ENCODE measurements at places on chromosomes 5 and 9.

- DNase-seq = no peak
Measured at GRCh38 chr5:133117166-133117911, 65.5 kb downstream of the HSPA4 start.

GRCh38 chr5:176447591-176447977, 601 bp upstream of the FAF2 start:
- DNase-seq = peak; percentile 36

- no peak for DNase-seq
Measured at GRCh38 chr9:92438900-92439526, 14.7 kb upstream of the OMD start.

DNA sequence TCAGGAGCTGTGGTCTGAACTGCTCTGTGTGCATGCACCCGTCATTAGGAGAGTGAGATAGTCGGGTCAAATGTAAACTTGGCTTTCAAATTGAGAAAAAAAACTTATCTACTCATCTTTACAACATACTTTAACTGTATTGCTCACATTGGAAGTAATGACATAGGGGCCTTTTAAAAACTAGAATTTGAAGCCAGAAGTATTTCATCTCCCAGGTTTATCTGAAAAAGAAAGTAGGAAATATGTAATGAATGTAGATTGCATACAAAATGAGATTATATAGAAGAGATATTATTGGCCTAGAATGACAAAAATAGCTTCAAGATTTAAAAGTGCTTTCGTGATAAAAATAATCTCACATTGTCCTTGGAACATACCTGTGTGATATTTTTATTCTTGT, 24.3 kb downstream of the RGS7BP start:
- DNase-seq = no peak

DNA sequence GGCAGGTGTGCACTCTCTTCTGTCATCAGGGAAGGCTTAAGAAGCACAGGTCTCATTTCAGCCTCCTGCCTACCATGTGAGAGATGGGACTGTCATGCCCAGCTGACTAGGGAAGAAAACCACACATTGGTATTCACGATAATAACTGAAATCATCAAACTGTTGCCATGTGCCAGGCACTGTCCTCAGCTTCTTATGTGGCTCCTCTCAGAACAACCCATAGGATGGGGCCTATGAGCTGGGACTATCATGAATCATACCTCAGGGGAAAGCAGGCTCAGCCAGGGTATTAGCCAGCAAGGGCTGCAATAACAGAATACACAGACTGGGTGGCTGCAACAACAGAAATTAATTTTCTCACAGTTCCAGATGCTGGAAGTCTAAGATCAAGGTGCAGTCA, 3.3 kb downstream of the AFAP1L1 start:
- DNase-seq = no peak
